ENCODE measurements at places on chromosomes 6 and 20.
A peak's percentile ranks its signal among the peaks of the same experiment; 100 is the strongest.

GRCh38 chr6:48809245-48809644, 653.8 kb downstream of the MMUT start:
- no peak for DNase-seq

- no peak for DNase-seq
These were observed 105.7 kb downstream of the ASXL1 start for GRCh38 chr20:32463642-32464400.

DNA sequence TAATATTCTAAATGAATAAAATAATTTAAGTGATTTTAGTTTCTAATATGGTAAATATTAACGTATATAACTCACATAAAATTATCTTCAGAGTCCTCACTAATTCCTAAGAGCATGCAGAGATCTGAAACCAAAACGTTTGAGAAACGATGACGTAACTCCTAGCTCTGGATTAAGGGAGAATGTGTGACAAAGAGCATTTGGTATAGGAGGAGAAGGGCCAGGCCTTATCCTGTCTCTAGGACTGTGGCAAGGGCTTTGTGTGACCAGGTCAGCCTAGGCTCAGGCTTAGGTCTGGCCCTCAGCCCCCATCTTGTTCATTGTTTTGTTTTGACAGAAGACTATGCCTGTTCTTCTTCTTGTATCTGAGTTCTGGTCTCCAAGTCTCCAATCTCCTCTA, 19.2 kb upstream of the POLR1H start:
- no peak for DNase-seq

GRCh38 chr6:37210313-37210968, 40.5 kb downstream of the PIM1 start:
- peak; percentile 69 for DNase-seq

GRCh38 chr6:150272976-150273315, 95.9 kb upstream of the IYD start:
- DNase-seq, result no peak

DNA sequence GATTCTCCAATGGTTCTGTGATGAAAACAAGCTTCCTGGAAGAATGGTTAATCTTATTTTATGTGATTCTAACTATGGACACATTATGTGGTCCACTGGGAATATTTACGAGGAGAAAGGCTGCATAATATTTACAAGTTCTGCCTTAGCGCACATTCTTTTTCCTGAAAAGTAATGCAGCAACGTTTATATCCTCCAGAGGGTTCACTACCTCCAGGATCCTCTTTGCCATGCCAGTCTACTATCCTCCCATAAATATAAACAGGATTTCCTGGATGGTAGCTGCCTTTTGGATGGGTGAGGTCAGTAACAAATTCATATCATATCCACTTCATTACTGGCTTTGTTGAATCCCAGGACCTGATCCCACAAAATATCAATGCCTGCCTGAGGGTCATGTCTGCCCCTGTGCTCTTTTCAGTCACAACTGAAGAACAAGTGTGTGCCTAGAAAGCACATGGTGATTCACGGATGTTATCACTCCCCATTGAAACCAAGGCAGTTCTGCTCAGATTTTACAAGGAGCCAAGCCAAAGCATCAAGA, 30.4 kb downstream of the ADGRF5 start:
- no peak for DNase-seq

DNA sequence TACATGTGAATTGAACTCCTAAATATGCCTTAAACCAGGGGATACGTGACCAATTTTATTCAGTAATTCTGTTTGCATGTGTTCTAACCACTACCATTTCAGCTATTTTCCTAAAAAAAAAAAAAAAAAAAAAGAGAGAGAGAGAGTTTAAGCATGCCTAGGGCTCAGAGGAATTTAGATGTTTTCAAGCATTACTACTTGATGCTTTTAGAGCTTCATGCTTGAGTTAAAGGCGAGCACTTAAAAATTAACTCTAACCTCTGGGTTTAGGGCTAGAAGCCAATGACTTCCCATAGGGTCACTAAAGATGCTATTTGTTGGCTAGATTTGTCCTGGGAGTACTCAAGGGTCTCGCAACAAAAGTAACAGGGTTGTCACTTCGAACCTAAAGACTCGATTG, 217.7 kb downstream of the ATXN1 start:
- no peak for DNase-seq

GRCh38 chr20:62951896-62952372, 575 bp upstream of the SLC17A9 start:
- no peak for DNase-seq

DNA sequence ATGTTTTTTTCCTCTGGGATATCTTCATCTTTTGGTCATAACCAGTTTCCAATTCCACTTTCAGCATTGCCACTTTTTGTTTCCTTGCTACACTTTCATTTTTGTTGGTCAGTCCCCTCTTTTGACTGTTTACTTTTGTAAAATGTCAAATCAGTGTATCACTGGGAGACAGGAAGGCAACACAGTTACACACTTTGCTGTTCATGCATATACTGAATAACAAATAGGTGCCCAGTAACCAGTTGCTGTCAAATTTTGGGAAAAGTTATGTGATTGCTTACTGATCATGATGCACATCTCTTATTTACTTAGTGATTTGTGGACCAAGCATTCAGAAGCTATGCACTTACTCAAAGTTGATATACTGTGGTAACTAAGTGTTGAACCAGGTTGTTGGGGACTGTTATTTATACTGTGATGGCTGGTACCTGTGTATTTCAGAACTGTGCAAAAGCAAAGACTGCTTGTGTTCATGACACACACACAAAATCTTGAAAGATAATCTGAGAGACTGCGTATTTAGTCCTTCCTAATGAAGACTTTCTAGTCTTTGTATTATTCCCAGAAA, 41.0 kb downstream of the ZNF292 start:
- DNase-seq, result no peak

DNA sequence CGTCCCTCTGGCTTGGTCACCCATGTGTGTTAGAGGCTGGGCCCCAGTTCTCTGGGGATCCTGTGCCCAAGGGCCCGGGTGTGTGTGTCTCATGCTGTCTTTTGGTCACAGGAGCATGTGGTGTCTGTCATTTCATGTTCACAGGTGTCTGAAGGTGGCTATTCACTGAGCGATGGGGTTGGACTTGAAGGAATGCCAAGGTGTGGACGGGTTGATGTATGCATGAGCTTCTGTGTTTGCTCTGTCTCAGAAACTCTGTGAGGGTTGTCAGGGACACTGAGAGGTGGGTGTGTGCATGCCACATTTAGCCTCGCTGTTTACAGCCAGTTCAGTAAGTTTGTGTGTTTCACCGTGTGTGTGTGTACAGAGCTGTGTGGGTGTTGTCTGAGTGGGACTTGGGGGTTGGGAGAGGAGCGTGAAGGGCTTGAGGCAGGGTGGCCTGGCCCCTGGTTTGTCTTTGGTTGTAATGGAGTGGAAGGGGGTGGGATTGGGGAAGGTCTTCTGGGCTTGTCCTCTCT, 1.2 kb downstream of the DDR1 start:
- DNase-seq, result no peak

DNA sequence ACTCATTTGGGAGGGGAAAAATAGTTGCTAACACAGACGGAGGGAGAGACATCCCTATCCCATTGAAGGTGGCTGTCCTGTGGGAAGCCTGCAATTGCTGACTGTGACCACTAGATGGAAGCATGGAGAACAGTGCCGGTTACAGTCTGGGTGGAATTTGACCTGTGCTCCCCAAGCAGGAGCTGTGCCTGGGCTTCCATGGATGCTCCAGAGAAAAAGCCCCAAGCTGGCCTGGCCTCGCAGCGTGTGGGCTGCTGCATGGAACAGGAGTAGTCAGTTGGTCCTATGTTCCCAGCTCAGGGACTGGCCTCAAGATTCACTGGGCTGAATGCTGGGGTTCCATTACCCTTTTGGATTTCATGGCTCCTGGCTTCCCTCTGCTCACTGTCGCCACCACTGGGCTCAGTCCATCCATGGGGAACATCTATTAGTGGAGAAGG, 116.3 kb upstream of the CHD6 start:
- DNase-seq, result no peak

DNA sequence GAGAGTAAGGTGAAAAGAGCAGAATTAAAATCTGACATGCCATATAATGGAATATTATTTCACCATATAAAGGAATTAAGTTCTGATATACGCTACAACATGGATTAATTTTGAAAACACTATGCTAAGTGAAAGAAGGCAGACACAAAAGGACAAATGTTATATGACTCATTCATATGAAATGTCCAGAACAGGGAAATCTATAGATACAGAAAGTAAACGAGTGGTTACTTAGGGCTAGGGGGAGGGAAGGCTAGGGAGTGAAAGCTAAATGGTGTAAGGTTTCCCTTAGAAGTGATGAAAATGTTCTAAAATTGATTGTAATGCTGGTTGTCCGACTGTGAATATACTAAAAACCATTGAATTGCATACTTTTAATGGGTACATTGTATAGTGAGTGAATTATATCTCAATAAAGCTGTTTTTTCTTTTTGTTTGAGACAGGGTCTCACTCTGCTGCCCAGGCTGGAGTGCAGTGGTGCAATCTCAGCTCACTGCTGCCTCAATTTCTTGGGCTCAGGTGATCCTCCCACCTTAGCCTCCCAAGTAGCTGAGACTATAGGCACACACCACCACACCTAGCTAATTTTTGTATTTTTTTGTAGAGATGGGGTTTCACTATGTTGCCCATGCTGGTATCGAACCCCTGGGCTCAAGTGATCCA, 8.2 kb downstream of the PRPH2 start:
- DNase-seq, result no peak

GRCh38 chr20:13883425-13883824, 98.6 kb downstream of the NDUFAF5 start:
- no peak for DNase-seq

DNA sequence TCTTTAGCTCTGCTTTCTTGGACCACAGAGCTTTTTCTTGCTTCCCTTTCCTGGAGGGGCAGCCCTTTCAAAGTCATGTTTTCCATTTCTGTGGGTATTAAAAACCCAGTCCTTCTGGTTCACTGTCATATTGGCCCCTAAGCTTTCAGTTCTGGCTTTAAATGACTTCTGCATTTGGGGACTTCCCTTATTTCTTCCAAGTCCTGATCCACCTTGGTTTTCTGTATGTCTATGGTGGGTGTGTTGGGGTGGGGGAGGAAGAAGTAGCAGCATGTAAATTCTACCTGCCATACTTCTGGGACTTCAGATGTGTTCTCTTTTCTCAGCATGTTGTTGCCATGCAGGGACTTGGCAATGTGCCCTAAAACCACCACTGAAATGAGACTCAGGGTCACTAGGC, 77.1 kb upstream of the EMILIN3 start:
- no peak for DNase-seq

DNA sequence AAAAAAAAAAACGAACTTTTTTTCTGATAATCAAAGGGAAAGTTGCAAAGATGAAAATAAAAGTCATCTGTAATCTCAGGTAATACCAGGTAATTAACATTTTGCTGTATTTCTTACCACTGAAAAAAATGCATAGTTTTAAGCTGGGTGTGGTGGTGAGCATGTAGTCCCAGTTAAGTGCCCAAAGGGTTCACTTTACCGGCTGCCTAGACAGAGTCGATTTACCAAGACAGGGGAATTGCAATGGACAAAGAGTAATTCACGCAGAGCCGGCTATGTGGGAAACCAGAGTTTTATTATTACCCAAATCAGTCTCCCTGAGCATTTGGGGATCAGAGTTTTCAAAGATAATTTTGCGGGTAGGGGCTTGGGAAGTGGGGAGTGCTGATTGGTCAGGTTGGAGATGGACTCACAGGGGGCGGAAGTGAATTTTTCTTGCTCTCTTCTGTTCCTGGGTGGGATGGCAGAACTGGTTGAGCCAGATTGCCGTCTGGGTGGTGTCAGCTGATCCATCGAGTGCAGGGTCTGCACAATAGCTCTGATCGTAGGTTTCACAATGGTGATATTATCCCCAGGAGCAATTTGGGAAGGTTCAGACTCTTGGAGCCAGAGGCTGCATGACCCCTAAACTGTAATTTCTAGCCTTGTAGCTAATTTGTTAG, 51.9 kb downstream of the RPF2 start:
- DNase-seq, result no peak

DNA sequence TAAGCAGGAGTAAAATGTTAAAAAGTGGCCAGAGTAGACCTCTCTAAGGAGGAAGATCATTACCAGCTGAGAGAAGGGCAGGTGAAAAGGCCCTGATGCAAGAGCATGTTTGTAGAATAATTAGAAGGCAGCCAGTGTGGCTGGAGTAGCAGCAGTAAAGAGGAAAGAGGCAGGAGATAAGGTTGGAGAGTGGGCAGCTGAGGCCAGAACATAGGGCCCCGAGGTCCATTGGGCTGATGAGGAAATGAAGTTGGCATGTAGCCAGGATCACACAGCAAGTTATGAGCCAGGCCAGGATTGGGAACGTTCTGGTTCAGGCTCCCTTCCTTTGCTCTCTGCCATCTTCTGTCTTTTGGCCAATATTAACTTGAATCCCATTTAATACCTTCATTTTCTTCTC, 51.6 kb downstream of the RALY start:
- no peak for DNase-seq

GRCh38 chr20:1302685-1303541, 26.0 kb downstream of the SDCBP2 start:
- DNase-seq, result no peak

GRCh38 chr6:156053626-156054025, 598.0 kb upstream of the NOX3 start:
- DNase-seq, result no peak

- DNase-seq, result no peak
These were observed 121.1 kb upstream of the HDGFL1 start for GRCh38 chr6:22448291-22448711.

DNA sequence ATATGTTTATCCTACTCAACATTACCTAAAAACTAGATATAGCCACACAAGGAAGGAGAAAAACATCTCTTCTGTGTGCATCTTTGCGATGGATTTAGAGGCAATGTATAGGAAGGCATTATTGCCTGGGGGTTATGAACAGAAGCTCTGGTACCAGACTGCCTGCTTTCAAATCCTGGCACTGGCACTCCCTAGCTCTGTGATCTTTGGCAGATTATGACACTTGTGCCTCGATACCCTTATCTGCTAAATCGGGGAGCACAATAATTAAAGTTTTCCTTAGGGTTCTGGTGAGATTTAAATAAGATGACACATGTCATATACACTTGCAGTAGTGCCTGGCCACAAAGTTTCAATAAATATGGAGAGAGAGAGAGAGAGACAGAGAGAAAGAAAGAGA, 53.3 kb downstream of the SYNE1 start:
- DNase-seq, result no peak

- no peak for DNase-seq
These were observed 62.9 kb downstream of the SUN5 start for GRCh38 chr20:32941155-32941885.

- no peak for DNase-seq
These were observed 6.4 kb downstream of the SYNJ2 start for GRCh38 chr6:157987788-157988699.
